Activated T-cell treated with anti-CD3 and anti-CD28 coated beads for 24 hours (primary cell): ENCODE measurements at places on chromosomes 12 and 14.
A peak's percentile ranks its signal among the peaks of the same experiment; 100 is the strongest.

- DNase-seq = no peak
Observed at GRCh38 chr12:22738945-22739344, 114.0 kb downstream of the ETNK1 start.

DNA sequence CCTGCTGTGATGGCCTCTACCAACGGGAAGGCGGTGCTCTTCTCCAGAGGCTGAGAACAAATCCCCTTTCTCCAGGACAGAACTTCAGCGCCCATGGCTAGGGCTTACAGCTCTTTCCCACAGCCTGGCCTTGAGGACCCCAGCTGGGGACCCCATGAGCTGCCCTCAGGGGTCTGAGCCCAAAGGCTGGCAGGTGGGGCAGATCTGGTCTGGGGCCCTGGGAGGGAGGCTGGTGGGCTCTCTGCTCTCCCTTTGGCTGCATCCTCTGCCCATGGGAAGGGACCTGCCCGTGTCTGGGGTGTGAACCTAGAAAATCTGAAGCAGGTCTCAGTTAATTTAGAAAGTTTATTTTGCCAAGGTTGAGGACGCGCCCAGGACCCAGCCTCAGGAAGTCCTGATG is 322.1 kb downstream of the ADGRD1 start:
- DNase-seq = no peak

- no peak for DNase-seq
Observed at GRCh38 chr14:105517096-105517495, 9.3 kb upstream of the TMEM121 start.

- peak; percentile 19 for DNase-seq
Observed at GRCh38 chr12:81835783-81836182, 76.6 kb upstream of the PPFIA2 start.

- DNase-seq = no peak
Observed at GRCh38 chr12:54504550-54504949, 7.0 kb downstream of the NCKAP1L start.

- no peak for DNase-seq
Observed at GRCh38 chr14:50620341-50620740, 47.8 kb downstream of the SAV1 start.

DNA sequence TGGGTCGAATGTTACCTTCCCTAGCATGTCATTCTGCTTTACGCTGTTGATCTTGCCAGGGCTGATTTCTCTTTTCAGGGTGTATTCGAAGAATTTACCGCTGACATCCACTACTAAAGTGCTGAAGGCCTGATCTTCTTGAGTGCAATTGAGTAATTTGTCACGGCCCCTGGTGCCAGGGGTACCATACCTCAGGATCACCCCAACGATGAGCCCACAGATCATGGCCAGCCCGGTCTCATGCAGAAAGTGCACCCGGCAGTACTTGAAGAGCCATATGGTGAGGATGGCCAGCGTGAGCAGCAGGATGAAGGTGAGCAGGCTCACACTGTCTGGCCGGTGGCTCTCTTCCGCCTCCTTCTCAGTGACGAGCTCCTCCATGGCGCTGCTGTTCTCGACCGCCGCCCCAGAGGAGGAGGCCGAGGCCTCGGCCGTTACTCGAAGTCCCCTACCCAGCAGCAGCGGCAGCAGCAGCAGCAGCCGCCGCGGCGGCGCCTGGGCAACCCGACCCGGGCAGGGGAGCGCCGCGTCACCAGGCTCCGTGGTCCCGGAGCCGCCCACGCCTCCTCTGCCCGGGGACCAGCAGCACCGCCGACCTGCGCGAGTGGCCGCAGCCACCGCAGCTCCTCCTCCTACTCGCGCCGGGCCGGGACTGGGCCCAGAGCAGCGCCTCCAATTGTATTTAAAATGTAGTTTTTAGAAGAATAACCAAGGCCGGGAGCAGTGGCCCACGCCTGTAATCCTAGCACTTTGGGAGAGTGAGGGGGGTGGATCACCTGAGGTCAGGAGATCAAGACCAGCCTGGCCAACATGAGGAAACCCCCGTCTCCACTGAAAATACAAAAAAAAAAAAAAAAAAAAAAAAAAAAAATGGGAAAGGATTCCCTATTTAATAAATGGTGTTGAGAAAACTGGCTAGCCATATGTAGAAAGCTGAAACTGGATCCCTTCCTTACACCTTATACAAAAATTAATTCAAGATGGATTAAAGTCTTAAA is 58.5 kb upstream of the TMPO start:
- no peak for DNase-seq

GRCh38 chr12:132204063-132204792 is 60.0 kb downstream of the NOC4L start:
- no peak for DNase-seq

- DNase-seq = no peak
Observed at GRCh38 chr14:69429643-69430042, 31.2 kb downstream of the SLC39A9 start.

GRCh38 chr14:74400919-74401503 is 25.0 kb downstream of the SYNDIG1L start:
- DNase-seq = no peak

GRCh38 chr12:79897617-79898016 is 37.3 kb downstream of the PPP1R12A start:
- no peak for DNase-seq

DNA sequence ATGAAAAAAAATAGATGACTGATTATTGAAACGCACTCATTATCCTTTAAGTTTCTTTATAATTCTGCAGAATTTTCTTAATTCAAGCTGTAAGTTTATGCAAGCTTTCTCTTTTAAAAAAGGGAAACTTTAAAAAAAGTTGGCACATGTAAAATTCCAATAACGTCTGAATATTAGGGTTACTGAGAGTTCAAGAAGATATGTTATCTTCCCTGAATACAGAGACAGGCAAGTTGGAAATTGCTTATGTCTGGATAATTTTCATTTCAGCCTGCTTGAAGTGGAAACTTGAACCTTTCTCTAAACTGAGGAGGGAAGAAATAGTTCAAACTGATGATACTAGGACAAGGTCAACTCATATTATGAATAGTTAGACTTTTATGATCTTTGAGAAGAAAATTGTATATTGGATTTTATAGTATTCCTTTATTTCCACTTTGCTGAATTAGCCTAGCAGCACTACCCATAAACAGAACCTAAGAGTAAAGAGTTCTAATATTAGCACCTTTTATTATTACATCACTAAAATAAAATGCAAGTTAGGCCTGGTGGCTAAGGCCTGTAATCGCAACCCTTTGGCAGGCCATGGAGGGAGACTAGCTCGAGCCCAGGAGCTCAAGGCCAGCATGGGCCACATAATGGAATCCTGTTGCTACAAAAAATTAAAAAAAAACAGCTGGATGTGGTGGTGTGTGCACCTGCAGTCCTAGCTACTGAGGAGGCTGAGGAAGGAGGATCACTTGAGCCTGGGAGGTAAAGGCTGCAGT is 288.0 kb downstream of the TRHDE start:
- DNase-seq = no peak

- DNase-seq = no peak
Observed at GRCh38 chr12:98465950-98466602, 49.3 kb upstream of the TMPO start.

- DNase-seq = no peak
Observed at GRCh38 chr12:102571889-102572288, 91.5 kb upstream of the IGF1 start.

- DNase-seq = no peak
Observed at GRCh38 chr12:116091579-116091978, 185.9 kb downstream of the MED13L start.

- no peak for DNase-seq
Observed at GRCh38 chr14:52307376-52307775, 6.7 kb upstream of the PTGER2 start.

GRCh38 chr12:54388237-54389133 is 4.0 kb upstream of the ZNF385A start:
- no peak for DNase-seq

GRCh38 chr12:65093606-65094005 is 27.5 kb downstream of the WIF1 start:
- no peak for DNase-seq

GRCh38 chr12:51784688-51785087 is 63.8 kb downstream of the FIGNL2 start:
- no peak for DNase-seq

DNA sequence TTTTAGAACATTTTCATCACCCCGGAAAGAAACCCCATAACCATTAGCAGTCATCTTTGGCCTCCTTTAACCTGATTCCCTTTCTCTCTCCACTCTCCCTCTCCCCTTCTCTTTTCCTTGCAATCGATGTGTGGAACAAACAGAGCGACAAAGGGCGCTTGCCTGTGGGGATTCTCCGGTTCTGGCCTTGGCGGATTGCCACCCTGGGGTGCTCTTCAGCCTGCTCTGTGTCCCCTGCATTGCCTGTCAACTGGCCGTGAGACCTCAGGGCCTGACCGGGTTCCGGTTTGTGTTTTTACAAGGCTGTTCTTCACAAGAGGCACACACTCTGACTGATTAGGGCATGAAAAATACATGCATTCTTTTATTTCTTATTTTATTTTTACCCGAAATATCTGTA is 27.8 kb downstream of the LRTM2 start:
- no peak for DNase-seq

GRCh38 chr14:91317381-91318308 is 73.1 kb upstream of the GPR68 start:
- DNase-seq = peak; percentile 67

- DNase-seq = no peak
Observed at GRCh38 chr12:72523754-72524153, 251.6 kb downstream of the TRHDE start.

DNA sequence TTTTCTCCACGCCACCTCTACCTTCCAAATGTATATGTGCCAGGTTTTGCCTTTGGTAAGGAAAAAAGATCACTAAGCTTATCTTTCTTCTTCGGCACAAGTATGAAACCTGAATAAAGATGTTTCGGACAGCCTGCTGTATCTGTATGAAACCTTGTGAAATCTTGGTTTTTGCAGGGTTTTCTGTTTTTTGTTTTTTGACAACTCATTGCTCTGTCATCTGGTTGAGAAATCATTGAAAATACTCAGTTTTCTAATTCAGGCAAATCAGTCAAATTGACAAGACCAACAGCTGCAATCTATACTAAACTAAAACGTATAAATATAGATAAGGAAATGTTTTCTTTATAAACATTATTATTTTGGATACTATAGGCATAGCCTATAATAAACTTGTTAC is 63.1 kb upstream of the FGD4 start:
- no peak for DNase-seq

GRCh38 chr12:25675808-25676207 is 122.7 kb upstream of the LMNTD1 start:
- no peak for DNase-seq

GRCh38 chr12:27504507-27504906 is 19.5 kb upstream of the PPFIBP1 start:
- no peak for DNase-seq

- no peak for DNase-seq
Observed at GRCh38 chr14:104091061-104091926, 5.8 kb downstream of the ASPG start.

DNA sequence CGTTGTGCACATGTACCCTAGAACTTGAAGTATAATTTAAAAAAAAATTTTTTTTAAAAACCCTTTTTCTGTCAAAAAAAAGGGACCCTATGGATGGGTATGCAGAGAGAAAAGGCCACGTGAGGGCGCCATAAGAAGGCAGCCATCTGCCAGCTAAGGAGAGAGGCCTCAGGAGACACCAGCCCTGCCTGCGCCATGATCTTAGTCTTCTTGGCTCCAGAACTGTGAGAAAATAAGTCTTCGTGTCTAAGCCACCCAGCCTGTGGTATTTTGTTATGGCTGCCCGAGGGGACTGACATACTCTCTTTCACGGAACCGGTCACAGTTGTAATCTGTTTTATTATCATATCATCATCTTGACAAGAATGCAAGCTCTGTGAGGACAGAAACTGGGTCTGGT is 174.8 kb downstream of the EFCAB11 start:
- DNase-seq = no peak
